ENCODE measurements at places on chromosomes 1 and 21. TPM values are rescaled to one million over a fixed set of nuclear protein-coding genes. Genes with fewer than 3 reads are reported as not detected.

Gene PAX7
- total RNA-seq, result not detected

Gene OR2L13
- not detected for total RNA-seq

Gene NBPF3
- total RNA-seq, result 4.3 TPM

Gene NLRP3
- 0.09 TPM for total RNA-seq

Gene MIXL1
- not detected for total RNA-seq

Gene CALML6
- 0.32 TPM for total RNA-seq

Gene GON4L
- total RNA-seq, result 56.2 TPM

Gene CELA3B
- total RNA-seq, result not detected

DNA sequence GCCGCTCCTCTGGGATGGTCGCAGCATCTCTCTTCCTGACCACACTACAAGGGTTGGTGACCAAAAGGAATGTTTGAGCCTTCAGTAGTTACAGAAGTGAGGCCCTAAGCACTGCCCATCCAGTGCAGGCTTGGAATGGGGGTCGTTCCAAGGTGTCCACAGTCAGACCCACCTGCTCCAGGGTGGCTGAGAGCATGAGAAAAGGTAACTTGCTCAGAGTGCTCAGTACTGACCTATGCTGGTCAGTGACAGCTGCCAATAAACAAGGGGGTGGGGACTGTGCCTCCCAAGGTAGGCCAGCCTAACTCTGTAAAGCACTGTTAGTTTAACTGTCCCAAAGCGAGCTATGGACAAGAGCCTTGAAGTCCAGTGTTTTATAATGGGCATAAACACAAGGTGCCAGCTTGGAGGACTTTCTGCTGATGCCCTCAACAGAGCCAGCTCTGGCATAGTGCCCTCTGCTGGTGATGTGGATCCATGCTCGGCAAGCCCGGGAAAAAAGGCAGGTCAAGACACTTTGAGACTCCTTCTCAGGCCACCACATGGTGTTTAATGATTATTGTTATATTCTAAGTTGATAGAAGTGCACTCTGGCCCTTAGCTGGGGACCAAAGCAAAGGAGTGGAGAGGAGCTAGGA lies 78.1 kb upstream of the DNAH14 start:
- DNase-seq, result peak; percentile 37
- no peaks in the 10 kb centered on the region for H3K4me1 ChIP-seq
- H3K36me3 ChIP-seq, result no peaks in the 10 kb centered on the region
- no peak overlapping the region for H3K4me3 ChIP-seq
- no peaks in the 10 kb centered on the region for H3K27me3 ChIP-seq

DNA sequence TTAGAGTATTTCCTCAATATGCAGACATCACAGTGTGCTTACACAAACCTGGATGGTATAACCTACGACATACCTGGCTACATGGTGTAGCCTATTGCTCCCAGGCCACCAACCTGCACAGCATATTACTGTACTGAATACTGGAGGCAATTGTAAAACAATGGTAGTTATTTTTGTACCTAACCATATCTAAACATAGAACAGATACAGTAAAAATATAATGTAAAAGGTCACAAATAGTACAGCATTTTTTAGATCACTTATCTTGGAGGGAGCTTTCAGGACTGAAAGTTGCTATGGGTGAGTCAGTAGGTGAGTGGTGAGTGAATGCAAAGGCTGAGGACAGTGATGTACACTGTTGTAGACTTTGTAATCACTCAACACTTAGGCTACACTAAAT lies 492.3 kb downstream of the MRPL39 start:
- DNase-seq, result no peak
- no peaks in the 10 kb centered on the region for H3K4me1 ChIP-seq
- no peaks in the 10 kb centered on the region for H3K36me3 ChIP-seq
- H3K27ac ChIP-seq, result no peak overlapping the region
- H3K4me3 ChIP-seq, result no peak overlapping the region
- H3K27me3 ChIP-seq, result no peaks in the 10 kb centered on the region

DNA sequence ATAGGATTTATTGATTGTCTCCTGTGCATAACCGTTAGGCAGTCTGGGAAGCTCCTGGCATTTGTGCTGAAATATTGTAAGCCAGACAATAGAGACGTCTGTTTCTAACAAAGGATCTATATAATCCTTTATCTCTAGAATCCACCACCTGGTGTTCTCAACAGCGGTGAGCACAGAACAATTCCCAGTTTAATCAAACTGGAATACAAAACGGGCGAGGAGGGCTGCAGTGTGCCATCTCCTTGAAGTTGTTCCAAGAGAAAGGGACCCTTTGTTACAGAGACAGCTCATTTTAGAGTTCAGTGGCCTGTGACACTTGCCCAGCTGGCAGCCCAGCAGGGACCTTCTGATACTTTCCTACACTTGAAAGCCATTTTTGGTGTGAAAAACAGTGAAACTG lies 162.8 kb upstream of the IVNS1ABP start:
- no peaks in the 10 kb centered on the region for H3K36me3 ChIP-seq
- peaks cover 4% of the 10 kb centered on the region for H3K4me1 ChIP-seq
- no peaks in the 10 kb centered on the region for H3K27me3 ChIP-seq
- no peak for DNase-seq

DNA sequence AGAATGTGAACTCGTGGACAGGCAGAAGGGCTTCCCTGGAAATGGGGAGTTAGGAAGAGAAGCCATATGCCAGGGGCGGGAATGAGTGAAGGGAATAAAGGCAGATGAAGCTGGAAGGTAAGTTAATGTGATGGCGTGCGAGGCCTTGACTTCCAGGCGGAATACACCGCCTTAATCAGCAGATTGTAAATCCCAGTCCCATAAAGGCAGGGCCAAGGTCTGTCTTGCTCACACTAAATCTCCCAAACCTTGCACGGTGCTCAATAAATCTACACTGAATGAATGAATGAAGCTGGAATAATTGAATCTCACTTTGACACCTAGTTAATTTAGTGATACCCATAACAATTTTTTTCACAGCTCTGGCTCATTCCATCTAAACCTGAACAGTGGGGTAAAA lies 16.8 kb upstream of the PRDM2 start:
- H3K4me3 ChIP-seq, result no peak overlapping the region
- no peaks in the 10 kb centered on the region for H3K36me3 ChIP-seq
- peaks cover 21% of the 10 kb centered on the region for H3K27me3 ChIP-seq
- no peak for DNase-seq

DNA sequence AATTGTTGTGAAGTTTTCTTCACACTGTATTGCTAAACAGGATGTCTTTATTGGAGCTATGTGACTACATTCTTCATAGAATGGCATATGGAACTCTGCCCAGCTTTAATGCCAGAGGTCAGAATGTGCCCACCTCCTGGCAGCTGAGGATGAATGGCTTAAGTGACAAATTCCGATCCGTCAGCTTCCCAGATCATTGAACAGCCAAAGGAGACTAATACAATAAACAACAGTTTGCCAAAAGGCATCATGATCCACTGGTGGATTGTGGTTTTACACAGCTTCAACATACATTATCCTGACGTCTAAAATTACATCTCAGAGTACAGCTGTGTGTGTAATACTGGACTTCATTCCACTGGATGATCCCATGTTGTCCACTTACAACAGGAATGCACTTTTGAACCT lies 68.7 kb upstream of the C1orf105 start:
- no peak for DNase-seq
- H3K27me3 ChIP-seq, result peaks cover 2% of the 10 kb centered on the region

DNA sequence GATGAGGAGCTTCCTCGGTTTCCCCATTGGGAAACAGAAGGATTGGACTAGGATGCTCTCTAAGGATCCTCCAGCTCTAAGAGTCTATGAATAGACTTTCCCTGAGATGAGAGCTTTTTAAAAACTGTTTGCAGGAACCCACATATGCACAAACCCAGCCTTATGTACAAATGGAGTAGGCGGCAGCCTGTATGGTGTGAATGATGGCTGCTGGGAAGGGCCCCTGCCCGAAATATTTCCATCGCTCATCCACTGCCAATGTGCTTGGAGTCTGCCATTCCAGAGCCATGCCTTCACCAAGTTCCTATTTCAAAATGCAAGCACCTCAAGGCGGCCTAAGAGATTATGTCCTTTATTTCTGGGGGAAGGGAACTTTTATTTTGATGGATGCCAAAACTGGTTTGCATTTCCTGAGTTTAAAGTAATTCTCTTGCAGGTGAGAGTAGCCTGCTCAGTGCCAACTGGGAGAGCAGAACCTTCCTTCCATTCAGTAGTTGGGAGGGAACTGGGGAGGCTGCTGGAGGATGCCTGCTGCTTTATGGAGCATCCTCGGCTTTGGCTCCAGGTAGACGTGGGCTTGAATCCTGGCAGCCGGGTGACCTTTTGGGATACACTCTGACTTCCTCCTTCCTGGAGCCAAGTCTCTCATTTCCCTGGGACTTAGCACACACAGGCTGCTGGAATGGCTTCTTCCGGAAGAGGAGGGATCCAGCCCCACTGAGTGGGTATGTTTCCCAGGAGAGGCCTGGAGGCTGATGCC lies 165.9 kb downstream of the ACTL8 start:
- H3K27me3 ChIP-seq, result no peaks in the 10 kb centered on the region
- no peaks in the 10 kb centered on the region for H3K4me1 ChIP-seq

GRCh38 chr21:32554832-32555638 lies 30.3 kb downstream of the TCP10L start:
- H3K36me3 ChIP-seq, result no peaks in the 10 kb centered on the region
- no peak overlapping the region for H3K4me3 ChIP-seq

DNA sequence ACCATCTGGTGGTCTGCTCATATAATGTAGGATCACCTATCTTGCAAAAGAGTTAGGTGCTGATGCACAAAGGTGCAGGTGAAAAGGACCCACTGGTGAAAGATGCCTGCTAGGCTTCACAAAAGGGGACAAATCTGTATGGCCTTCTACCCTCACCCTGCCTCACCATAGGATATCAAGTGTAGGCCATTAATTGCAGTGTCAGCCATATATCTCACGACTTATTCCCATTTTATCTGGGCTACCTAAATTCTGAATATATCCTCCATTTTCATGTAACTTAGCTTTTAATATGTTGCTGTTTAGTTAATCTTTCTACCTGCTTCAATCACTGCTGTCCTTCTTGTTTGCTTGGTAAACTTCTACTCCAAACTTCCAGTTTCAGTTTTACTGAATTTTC lies 84.2 kb upstream of the DPH5 start:
- H3K36me3 ChIP-seq, result peaks cover 41% of the 10 kb centered on the region
- H3K27me3 ChIP-seq, result no peaks in the 10 kb centered on the region
- no peak overlapping the region for H3K27ac ChIP-seq
- H3K4me3 ChIP-seq, result no peak overlapping the region

DNA sequence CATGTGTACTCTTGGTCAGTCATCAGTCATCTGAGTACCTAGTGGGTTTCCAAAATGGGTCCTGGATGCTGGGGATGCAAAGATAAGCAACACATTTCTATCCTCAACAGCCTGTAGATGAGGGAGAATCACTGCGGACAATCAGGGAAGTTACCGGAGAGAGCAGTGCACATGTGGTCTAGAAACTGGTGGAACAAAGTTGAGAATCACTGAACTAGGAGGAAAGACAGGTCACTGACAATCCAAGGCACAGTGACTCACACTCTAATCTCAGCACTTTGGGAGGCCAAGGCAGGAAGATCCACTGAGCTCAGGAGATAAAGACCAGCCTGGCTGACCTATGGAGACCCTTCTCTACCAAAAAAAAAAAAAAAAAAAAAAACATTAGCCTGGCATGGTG lies 31.4 kb upstream of the LGALS8 start:
- no peak for DNase-seq
- peaks cover 25% of the 10 kb centered on the region for H3K27me3 ChIP-seq
- no peak overlapping the region for H3K27ac ChIP-seq
- no peaks in the 10 kb centered on the region for H3K36me3 ChIP-seq

- H3K27ac ChIP-seq, result no peak overlapping the region
- H3K4me1 ChIP-seq, result no peaks in the 10 kb centered on the region
- peak; percentile 17 for DNase-seq
- peaks cover 20% of the 10 kb centered on the region for H3K27me3 ChIP-seq
- H3K36me3 ChIP-seq, result no peaks in the 10 kb centered on the region
Measured at GRCh38 chr1:22420455-22421053, 31.1 kb upstream of the ZBTB40 start.
